ENCODE measurements at places on chromosomes 1 and 21. TPM values are rescaled to one million over a fixed set of nuclear protein-coding genes. Genes with fewer than 3 reads are reported as not detected.

The HPDL gene
- total RNA-seq = not detected

The RXRG gene
- 0.08 TPM for total RNA-seq

The GLIS1 gene
- total RNA-seq = 1.9 TPM

The PERM1 gene
- total RNA-seq = 1.4 TPM

- peak; percentile 29 for DNase-seq
Observed at GRCh38 chr1:199691540-199691939, 336.0 kb upstream of the NR5A2 start.

- no peak for DNase-seq
Observed at GRCh38 chr1:84410328-84411095, 12.2 kb downstream of the DNASE2B start.

- DNase-seq = no peak
Observed at GRCh38 chr1:203531063-203531462, 37.1 kb downstream of the OPTC start.

DNA sequence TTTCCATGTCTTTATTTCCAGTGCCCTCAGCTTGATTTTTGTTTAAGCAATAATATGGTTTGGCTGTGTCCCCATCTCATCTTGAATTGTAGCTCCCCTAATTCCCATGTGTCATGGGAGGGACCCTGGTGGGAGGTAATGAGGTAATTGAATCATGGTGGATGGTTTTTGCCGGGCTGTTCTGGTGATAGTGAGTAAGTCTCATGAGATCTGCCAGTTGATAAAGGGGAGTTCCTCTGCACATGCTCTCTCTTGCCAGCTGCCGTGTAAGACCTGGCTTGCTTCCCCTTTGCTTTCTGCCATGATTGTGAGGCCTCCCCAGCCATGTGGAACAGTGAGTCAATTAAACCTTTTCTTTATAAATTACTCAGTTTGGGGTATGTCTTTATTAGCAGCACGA is 559.6 kb upstream of the ADAMTS5 start:
- peak; percentile 11 for DNase-seq

- no peak for DNase-seq
Observed at GRCh38 chr1:11431941-11432507, 46.9 kb upstream of the DISP3 start.

- peak; percentile 22 for DNase-seq
Observed at GRCh38 chr21:46416551-46416950, 42.1 kb upstream of the DIP2A start.
